ENCODE measurements at places on chromosomes 7 and 10.

DNA sequence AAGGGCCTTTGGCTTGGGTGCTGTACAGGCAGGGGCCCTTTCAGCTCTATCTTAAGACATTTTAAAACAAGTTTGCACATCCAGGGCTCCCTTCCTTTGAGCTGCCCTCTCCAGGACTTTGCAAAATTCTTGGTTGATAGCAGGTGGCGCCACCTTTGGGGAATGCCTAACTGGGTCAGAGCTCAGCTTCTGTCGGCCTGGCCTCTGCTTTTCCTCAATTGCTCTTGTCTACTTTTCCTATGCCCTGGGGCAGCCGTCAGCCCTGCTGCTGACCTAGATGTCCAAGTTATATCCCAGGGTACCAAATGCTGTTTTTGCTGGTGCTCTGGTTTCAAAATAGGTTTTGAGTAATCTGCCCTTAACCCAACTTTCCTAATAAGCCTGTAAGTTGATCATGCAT, 65.8 kb downstream of the APBB1IP start:
- DNase-seq, result peak; percentile 47

- DNase-seq, result no peak
Observed at GRCh38 chr7:139355320-139355719, 4.4 kb upstream of the LUC7L2 start.

DNA sequence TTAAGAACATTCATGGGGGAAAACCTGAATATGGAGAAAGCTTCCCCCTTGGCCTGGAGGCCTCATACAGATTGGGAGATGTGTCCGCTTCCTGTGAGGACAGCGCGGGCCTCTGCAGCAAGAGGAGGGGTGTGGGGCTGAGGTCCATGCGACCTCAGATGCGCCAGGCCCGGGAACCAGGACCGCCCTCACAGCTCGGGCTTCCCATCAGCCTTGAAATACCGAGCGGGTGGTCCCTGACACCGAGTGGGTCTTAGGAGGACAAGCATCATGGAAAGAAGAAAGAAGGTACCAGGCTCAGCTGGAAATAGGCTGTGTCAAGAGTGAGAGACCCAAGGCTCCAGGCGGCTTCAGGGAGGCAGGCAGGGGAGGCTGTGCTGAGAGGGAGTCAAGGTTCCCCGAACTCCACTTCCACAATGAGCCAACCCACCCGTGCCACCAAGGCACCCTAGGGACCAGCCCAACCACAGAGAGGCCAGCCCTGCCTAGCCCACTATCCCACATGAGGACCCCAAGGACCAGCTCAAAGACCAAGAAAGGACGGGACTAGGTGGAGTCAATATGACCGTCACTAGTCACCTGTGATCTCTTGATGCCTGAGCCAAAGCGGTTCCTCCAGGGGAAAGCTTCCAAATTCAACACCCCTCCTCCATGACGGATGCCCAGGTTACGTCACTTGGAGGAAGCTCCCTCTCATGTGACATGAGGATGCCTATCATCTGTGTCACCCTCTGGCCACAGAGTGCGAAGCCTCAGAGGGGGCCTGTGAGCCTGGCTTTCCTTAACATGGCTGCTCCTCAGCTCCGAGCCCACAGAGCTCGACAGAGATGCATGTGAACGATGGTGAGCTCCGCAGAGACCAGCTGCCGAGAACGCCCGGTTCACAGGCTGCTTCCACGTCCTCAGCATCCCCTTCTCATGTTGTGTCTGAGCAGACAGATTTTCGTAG, 103.7 kb downstream of the TCERG1L start:
- DNase-seq, result no peak

DNA sequence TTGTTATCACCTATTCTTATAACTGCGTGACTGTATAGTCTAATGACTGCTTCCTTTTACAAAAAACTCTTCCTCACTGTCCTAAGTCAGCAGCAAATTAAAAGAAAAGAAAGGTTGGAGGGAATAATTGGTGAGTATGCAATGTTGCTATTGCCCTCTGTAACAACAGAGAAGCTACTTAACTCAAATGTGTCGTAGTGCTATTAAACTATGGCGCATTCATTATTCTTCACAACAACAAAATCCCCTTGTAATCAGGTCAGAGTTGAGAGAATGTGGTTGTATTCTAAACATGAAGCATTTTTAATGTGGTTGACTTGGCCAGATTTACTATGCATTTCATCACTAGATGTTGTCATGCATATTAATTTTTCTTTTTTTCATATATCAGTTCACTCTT, 897.8 kb upstream of the PHF14 start:
- no peak for DNase-seq

- no peak for DNase-seq
Observed at GRCh38 chr7:45716380-45717203, 142.4 kb downstream of the ADCY1 start.

- no peak for DNase-seq
Observed at GRCh38 chr7:72437061-72437585, 25.0 kb upstream of the CALN1 start.

DNA sequence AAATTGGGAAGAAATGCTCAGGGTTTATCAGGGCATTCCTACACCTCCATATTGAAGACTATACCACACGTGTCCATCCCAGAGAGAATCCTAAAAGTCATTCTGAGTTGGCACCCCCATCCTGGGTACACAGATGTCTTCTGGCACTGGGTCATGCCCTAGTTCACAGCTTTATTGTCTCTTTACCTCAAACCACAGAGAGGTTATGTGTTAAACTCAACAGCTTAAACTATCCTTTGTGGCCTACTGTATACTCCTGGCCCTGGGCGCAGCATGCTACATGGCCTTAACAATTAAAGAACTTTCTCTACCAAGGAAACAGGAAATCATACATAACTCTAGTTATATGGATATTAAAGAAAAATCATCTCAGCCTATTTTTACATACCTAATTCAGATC, 115.6 kb upstream of the SEM1 start:
- DNase-seq, result no peak

DNA sequence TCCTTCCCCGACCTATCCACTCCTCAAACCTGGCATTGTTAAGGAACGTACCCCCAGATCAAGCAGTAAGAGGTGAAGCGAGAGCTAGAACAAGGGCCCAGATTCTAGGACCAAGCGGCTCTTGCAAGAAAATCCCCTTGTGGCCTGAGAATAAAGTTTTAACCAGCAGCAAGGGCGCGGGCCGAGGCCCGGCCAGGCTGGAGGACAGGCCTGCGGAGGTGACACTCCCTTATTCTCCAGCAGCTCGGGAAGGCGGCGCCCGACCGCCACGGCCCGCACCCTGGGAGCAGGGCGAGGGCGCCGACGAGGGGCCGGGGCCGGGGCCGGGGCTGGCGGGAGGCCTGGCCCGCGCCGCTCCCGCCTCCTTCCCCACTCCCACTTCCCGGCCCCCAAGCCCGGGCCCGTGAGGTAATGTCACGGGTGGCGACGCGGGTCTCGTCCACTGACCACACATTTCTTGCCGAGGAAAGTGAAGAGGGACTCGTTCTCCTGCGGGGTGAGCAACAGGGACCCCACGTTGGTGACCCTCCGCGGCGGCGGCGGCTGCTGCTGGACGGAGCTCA, 551 bp downstream of the WASL start:
- peak; percentile 49 for DNase-seq

- DNase-seq, result no peak
Observed at GRCh38 chr10:129279446-129280154, 187.4 kb upstream of the MGMT start.

Measured in activated CD4-positive, alpha-beta memory T cell treated with anti-CD3 and anti-CD28 coated beads for 36 hours (primary cell).